Dermis microvascular lymphatic vessel endothelial cell (primary cell): ENCODE measurements at places on chromosomes 7 and 10.

- no peak for DNase-seq
Observed at GRCh38 chr7:136874393-136875032, 6.1 kb downstream of the CHRM2 start.

- no peak for DNase-seq
Observed at GRCh38 chr10:53458007-53458406, 685.4 kb upstream of the MBL2 start.

DNA sequence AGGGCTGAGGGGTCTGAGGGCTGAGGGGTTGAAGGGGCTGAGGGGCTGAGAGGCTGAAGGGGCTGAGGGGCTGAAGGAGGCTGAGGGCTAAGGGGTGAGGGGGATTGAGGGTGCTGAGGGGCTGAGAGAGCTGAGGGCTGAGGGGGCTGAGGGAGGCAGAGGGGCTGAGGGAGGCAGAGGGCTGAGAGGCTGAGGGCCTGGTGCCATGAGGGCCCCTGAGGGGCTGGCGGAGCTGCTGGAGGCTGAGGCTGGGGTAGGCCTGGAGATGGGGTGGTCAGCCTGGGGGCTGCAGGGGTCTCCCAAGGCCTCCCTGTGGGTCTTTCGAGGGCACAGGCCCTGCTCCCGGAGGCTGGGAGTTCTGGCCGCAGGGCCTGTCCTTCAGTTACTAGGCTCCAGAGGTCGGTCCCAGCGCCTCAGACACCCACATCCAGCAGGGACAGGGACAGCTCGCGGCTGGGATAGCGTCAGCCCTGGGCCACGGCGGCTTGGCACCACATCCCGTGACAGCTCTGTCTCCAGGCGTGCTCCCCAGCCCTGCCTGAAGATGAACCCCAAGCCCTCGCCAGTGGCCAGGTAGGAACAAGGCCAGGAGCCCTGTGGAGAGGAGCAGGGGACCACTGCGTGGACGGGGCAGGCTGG, 16.9 kb downstream of the MYO1G start:
- DNase-seq, result no peak

GRCh38 chr7:51070151-51070550, 246.5 kb downstream of the COBL start:
- DNase-seq, result peak; percentile 40

DNA sequence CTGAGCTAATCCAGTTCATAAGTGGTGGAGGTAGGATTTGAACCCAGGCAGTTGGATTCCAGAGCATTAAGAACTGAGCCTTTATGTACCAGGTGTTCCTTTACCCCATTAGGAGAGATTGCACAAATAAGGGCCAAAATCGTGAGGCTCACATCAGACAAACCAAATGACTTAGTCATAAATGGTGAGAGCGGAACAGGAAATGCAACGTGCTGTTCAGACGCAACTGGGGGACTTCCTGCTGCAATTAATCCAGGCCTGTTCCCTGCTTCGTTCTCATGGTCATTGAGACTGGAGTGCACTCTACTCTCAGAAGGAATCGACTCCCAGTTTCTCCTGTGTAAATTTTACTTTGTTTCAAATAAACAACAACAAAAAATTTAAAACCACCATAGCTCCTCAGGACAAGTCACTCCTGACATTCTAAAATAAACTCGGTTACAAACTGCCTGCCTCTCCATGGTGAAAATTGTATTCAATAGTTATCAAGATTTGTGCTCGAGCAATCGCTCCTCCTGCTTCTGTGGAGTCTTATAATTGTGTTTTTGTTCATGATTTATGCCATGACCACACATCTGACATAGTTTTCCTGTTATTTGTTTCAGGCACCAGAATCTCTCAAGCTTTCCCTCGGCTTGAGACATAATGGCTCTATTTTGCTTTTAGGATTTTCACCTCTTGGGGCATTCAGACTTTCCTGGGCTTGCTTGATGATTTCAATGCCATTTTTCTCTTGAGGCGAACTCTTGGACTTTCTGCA, 115.3 kb upstream of the BMPER start:
- no peak for DNase-seq

- DNase-seq, result no peak
Observed at GRCh38 chr10:60537697-60538096, 148.0 kb upstream of the ANK3 start.

DNA sequence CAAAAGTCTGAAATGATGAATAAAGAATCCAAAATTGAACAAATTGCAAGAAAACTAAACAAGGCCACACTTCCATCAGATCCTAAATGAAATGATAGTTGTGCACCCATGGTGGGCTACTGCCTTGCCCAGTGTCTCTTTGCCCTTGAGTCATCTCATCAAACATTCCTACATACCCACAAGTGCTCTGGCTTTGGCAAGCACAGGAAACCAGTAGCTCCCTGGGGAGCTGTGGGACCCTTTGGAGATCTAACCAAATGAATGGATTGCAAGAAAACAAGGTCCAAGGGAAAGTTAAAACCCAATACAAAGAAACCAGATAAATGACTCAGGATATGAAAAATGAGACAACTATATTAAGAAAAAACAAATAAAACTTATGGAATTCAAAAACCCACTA, 129.8 kb upstream of the TMEM229A start:
- DNase-seq, result no peak
